CD4-positive, alpha-beta T cell treated with Interleukin-15 for 4 hours (primary cell): ENCODE measurements at places on chromosomes 7 and 10.
A peak's percentile ranks its signal among the peaks of the same experiment; 100 is the strongest.

- no peak for DNase-seq
These were observed 11.2 kb downstream of the CTBP2 start for GRCh38 chr10:125149036-125149679.

- no peak for DNase-seq
These were observed 330.4 kb downstream of the KIF20B start for GRCh38 chr10:90031776-90032175.

GRCh38 chr7:148500978-148501377 is 89.6 kb upstream of the C7orf33 start:
- no peak for DNase-seq

DNA sequence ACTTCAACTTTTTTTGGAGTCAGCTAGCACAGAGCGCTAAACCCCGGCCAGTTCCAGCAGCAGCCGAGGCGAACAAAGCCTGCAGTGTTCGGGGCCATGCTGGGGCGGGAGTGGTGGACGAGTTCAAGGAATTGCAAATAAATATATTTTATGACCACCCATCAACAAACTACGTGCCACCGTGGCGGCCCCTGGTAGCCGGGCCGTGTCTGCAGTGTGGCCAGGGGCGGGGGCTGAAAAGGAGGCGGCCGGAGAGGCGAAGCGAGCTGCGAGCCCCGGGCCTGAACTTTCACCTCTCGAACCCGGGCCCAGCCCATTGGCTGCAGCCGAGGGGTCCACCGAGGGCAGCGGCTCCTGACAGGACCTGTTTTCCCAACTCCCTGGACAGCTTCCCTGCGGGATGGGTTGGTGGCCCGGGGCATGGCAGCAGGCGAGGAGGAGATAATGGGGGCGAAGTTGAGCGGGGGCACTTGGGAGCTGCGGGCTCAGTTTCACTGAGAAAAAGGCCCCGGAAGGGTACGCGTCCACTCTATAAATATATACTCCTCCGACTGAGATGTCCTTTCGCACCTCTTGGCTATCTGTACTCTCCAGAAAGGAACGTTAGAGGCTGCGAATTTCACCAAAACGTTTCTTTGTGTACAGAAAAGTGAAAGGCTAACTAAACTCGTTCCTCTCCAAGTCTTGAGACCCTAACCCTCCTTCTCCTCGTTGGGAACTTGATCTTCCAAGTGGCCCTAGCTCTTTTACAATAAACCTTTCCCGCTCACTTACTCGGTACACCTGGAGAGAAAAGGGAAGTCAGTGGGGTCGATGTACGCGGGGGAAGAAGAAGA is 164.6 kb upstream of the PPP1R3A start:
- no peak for DNase-seq

DNA sequence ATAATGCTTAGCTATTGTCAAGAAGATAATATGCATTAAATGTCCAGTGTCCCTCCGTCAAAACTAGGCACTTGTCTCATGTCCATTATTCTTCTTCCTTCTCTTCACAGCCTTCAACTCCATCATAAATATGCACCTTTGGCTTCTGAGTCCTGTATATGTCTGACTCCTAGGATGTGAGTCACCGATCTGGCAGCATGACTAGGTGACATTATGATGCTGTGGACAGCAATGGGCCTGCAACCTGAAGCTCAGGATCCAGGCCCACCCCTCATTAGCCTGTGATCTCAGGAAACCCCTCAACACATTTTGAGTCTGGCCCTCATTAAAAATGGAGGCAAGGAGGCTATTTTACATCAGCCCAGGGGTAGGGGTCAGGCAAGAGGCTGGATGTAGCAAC is 362.5 kb upstream of the ZMIZ1 start:
- no peak for DNase-seq

DNA sequence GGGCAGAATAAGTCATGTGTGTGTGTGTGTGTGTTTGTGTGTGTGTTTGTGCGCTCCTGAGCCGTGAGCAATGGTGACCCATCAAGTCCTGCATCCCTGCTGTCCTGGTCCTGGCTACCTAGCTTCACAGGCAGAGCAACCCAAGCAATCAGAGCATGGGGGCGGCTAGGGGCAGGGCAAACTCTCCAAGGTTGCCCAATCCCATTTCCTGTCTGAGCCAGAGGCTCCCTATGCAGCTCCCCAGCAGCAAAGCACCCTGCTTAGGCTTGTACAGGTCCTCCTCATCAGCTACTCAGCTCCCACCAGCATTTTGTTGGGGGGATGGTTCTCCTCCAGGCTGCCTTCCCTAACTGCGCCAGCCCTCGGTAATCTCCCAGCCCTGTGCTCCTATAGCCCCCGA is 31.1 kb upstream of the CRHR2 start:
- DNase-seq = no peak

- DNase-seq = no peak
These were observed 16.2 kb downstream of the SORBS1 start for GRCh38 chr10:95544783-95545500.

DNA sequence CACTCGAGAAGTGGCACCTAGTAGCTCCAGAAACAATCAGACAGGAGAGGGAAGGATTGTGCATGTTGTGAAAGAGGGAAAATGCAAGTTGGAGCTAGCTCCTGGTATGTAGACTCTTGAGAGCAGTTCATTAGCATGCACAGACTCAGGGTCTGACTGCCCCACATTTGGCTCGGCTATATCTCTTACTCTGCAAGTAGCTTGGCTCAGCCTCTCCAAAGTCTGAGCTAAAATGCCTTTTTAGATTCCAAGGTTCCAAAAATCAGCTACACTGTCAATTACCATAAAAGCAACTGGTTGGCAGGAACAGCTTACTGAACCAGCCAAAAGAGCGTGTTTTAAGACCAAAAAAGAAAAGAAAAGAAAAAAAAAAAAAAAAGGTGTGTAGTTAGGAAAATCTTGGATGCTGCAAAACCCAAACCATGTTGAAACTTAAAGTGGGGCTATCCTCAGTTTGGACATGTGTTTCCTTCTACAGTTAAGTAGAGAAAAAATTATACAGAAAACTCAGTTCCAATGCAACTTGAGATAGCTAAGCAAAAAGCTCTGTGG is 65.5 kb downstream of the MKX start:
- no peak for DNase-seq

GRCh38 chr7:49974035-49974434 is 119.0 kb downstream of the ZPBP start:
- DNase-seq = no peak

DNA sequence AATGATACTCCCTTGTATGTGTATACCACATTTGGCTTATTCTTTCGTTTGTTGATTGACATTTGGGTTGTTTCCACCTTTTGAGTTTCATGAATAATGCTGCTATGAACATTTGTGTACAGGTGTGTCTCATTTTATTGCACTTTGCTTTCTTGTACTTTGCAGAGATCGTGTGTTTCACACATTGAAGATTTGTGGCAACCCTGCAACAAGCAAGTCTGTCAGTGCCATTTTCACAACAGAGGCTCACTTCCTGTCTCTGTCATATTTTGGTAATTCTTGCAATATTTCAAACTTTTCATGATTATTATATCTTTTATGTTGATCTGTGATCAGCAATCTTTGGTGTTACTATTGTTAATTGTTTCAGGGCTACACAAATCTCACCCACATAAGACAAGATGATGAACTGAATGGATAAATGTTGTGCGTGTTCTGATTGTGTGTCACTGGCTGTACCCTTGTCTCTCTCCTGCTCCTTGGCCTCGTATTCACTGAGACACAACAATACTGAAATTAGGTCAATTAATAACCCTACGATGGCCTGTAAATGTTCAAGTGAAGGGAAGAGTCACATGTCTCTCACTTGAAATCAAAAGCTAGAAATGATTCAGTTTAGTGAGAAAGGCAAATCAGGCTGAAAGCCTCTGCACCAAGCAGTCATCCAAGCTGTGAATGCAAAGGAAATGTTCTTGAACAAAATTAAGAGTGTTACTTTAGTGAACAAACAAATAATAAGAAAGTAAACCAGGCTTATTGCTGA is 133.6 kb upstream of the JCAD start:
- no peak for DNase-seq

DNA sequence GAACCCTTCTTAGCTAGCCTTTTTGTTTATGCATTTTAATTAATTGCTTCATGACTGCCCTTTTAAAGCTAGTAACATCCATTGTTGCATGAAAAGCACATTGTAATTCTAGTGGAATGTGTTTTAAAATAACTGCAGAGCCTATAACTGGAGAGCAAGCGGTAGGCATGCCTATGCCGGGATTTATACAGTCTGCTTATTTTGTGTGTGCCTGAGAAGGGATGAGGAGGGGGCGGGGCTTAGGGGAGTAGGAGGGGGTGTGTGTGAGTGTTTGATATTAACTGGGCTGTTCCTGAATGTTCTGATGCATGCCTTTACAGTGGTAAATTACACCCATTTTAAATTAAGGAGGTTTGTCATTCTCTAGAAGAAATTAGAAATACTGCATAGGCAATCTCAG is 208.1 kb downstream of the TCF7L2 start:
- no peak for DNase-seq

GRCh38 chr10:61792097-61792716 is 109.3 kb upstream of the ARID5B start:
- no peak for DNase-seq

- DNase-seq = no peak
These were observed 116.3 kb downstream of the CYP26A1 start for GRCh38 chr10:93189944-93190343.

GRCh38 chr7:22853674-22854157 is 31.1 kb upstream of the TOMM7 start:
- DNase-seq = peak; percentile 59

- DNase-seq = no peak
These were observed 282.9 kb downstream of the TWIST1 start for GRCh38 chr7:18834577-18834976.

DNA sequence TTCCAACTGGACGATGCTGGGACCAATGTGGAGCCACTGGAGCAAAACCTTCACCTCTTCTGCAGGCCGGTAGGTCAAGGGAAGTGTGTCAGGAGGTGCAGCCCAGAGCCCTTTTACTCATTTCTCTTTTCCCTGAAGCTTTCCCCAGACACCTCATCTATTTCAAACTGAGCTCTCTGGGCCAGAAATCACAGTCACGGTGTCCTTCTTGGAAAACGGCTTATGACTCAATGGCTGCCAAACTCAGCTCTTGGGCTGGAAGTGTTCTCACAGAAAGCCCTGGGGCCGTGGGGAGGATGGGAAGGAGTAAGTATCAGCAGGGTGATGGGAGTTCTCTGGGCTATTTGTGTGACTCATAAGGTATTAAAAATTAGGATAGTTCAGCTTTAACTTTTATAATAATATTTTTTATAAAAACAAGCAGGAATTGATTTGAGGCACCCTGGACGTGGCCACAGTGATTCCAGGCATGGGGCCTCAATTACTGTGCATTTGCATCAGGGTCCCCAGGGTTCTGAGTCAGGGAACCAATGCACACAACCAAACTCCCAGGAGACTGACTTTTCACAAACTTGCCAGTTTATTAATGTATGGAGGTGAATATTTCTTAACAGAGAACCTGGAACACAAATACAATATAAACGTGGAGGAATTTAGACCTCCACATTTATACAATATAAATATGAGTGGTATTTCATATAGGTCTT is 187.4 kb upstream of the TMEM72 start:
- no peak for DNase-seq

GRCh38 chr7:28613262-28613661 is 200.9 kb downstream of the CREB5 start:
- DNase-seq = no peak

DNA sequence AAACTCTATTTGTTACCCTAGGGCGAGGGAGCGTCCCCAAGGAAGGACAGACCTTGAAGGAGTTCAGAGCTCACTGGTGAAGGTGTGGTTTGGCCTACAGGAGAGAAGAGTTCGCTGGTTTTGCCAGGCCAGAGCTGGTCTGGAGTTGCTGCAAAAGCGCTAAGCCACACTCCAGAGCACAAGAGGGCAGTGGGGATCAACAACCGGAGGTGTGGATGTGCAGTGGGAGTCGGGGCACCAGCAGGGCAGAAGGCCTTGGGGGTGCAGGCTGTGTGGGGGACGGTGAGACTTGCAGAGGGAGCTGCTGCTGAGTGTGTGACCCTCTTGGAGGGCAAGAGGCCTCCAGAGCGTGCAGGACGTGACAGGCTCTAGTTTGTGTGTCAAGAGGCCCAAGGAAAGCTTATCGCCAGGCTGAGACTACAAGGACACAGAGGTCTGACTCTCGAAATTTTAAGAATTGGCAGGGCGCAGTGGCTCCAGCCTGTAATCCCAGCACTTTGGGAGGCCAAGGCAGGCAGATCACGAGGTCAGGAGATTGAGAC is 14.3 kb upstream of the CUL1 start:
- no peak for DNase-seq

- no peak for DNase-seq
These were observed 23.6 kb downstream of the TSPAN15 start for GRCh38 chr10:69474742-69475432.

- DNase-seq = peak; percentile 53
These were observed 1.2 kb downstream of the COL26A1 start for GRCh38 chr7:101363734-101364374.

- no peak for DNase-seq
These were observed 347.3 kb upstream of the NPVF start for GRCh38 chr7:25575634-25576033.

- no peak for DNase-seq
These were observed 32.9 kb downstream of the SVOPL start for GRCh38 chr7:138668229-138668596.

DNA sequence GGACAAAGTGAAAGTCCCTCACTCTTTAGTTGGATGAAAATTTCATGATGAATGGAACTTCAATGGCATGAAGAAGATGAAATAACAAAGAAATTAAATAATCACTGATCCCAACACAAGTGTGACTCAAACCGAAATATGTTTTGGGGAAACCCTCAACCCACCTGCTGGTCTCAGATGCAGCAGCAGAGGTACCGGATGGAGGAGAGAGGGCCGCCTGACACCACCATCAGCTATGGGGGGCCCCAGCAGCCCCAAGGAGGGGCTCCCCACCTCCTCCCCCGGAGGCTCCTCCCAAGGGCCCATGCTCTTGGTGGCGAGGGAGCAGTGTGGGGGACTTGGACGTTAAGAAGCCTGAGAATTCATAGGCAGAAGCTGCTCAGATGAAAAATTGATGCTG is 137.2 kb upstream of the ADARB2 start:
- DNase-seq = no peak

GRCh38 chr10:88820748-88821401 is 18.3 kb downstream of the LIPM start:
- DNase-seq = no peak

- DNase-seq = no peak
These were observed 54.4 kb downstream of the DNAJB6 start for GRCh38 chr7:157391036-157391710.

- DNase-seq = no peak
These were observed 49.0 kb upstream of the FRMD4A start for GRCh38 chr10:14379556-14380280.

- no peak for DNase-seq
These were observed 62.8 kb downstream of the ZEB1 start for GRCh38 chr10:31381766-31382316.

- no peak for DNase-seq
These were observed 159.0 kb downstream of the SFMBT2 start for GRCh38 chr10:7251696-7252465.

GRCh38 chr7:34430456-34430855 is 227.6 kb upstream of the NPSR1 start:
- DNase-seq = no peak

DNA sequence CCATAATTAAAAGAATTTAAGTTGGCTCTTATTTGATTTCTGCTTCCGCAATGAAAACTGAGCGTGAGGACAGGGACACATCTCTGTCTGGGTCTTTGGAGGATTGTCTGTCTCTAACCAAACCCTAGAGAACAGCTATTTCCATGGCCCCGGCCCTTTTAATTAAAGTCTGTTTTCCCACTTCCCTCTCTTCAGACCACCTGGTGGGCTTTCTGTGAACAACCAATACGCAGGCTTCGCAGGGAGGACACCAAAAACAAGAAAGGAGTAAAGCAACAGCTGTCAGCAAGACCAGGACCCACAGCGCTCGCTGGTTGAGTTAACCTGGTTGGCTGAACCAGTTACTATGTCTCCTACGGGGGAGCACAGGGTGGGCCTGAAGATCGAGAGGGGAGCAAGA is 217.1 kb upstream of the FRMD4A start:
- DNase-seq = no peak
